ENCODE measurements at places on chromosomes 16 and 17.

DNA sequence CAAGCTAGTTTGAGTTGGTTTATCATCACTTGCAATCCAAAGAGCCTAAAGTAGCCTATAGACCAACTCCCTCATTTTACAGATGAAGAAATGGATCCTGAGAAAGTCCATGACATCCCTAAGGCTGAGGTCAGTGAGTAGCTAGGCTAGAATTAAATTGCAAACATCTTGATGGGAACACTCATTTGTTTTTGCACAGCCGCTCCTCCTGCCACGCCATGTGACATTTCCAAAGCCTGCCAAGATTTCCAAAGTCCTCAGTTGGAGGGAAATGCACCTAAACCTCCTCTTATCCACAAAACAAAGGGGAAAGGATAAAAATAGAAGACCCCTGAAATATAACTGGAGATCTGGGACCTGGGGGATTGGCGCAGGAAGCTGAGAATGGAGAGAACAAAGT lies 15.0 kb downstream of the TMEM92 start:
- DNase-seq, result no peak

- DNase-seq, result no peak
Observed at GRCh38 chr16:58339452-58339981, 44.7 kb upstream of the PRSS54 start.

GRCh38 chr16:3027983-3028715 lies 4.3 kb downstream of the THOC6 start:
- peak; percentile 85 for DNase-seq

GRCh38 chr17:27082775-27083154 lies 211.1 kb upstream of the WSB1 start:
- DNase-seq, result no peak

DNA sequence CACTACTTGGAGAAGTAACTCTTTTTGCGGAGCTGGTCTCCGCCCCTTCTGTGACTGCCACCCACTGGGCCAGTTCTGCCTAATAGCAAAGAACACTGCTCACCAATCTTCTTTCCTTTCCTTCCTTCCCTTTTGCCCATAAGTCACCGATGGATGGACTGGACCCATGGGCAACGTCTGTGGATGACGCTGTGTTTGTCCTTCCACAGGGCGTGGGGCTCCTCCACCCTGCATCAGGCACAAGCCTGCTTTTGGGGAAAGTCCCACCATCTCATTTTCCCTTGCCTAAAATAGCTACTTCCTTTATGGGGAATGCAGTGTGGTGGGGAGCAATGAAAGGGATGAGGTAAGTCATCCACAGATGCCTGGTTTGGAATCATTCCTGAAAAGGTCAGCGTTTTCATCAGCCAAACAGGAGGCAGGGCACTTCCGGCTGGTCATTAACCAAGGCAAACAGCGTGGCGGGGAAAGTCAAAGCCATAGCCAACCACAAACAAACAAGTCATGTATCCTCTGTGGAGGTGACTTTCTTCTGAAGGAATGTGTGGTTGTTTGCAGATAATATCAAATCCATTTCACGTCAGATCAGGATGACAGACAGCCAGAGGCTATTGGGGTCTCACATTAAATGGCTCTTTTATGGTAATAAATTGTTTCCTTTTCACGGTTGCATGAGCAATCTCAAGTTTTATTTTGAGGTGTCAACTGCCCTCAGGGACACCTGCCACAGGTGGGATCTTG lies 30.7 kb upstream of the MED9 start:
- no peak for DNase-seq

DNA sequence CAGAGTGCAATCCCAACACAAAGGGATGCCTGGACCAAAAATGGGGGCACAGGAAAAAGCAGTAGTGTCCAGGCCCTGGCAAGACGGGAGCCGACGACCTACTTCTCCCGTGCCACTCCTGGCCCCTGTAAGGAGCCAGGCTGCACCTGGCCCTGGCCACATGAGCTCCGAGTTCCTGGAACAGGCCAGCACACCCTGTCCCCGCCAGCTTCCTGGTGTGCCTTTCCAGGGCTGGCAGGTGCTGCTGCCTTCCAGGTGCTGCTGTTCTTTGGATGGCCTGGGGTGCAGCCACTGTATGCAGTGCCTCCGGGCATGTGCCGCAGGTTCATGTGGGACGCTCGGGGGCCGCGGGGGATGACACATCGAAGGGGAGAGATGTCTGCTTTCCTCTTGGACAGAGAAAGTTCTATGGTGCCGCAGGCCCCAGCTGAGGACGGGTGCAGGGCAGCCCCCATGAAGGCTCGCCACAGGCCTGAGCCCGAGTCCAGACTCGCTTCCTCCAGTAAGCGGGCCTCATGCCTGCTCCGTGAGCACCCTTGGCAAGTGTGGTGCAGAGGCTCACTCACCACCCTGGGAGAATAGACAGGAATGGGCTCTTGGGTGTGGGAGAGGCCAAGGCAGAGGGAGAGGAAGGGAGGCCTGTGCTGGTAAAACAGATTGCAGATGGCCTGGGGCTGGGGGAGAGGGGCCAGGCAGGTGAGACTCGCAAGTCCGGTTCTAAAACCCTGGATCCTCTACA lies 54.7 kb upstream of the FASN start:
- DNase-seq, result no peak

DNA sequence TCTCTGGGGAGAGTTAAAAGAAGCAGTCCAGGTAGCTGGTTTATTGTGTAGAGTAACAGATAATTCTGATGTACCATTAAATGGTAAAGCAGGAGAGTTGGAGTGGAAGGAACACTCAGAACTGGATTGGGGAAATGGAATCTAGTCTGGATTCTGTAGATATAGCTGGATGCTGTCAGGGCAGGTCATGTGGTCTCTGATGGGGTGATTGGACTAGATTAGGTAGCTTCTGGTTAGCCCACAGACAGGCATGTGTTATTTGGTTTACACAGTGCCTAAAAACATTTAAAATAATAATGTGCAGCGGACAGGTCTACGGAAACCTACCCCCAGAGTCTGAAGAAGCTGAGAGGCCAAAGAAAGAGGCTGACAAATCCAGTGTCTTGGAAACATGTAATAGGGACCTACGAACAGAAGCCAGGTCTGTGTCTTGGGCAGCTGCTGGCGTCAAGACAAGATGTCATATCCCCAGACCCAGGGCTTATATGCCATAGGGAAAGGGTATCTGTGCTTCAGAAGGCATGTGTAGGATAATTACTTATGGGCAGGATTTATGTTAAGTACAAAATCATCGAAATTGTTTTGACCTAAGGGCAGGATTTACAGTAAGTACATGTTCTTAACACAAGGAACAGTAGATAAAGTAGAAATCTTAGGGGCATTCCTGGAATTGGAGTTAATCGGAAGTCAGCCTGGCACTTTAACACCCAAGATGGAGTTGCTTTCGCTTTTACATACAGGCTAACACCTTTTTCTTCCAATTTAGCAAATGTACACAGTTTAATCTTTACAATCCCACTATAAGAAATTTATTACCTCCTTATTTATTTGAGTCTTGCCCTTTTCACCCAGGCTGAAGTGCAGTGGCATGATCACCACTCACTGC lies 12.4 kb downstream of the LUC7L3 start:
- no peak for DNase-seq

GRCh38 chr17:71799657-71800056 lies 321.2 kb upstream of the SOX9 start:
- DNase-seq, result no peak

DNA sequence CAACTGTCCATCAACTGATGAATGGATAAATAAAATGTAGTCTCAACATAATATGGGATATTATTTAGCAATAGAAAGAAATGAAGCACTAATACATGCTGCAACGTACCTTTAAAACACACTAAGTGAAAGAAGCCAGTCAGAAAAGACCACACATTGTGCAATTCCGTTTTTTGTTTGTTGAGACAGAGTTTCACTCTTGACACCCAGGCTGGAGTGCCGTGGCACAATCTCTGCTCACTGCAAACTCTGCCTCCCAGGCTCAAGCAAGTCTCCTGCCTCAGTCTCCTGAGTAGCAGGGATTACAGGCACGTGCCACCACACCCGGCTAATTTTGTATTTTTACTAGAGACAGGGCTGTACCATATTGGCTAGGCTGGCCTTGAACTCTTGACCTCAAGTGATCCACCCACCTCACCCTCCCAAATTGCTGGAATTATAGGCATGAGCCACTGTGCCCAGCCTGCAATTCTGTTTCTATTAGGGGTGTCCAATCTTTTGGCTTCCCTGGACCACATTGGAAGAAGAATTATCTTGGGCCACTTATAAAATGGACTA lies 40.1 kb downstream of the SCNN1B start:
- no peak for DNase-seq

DNA sequence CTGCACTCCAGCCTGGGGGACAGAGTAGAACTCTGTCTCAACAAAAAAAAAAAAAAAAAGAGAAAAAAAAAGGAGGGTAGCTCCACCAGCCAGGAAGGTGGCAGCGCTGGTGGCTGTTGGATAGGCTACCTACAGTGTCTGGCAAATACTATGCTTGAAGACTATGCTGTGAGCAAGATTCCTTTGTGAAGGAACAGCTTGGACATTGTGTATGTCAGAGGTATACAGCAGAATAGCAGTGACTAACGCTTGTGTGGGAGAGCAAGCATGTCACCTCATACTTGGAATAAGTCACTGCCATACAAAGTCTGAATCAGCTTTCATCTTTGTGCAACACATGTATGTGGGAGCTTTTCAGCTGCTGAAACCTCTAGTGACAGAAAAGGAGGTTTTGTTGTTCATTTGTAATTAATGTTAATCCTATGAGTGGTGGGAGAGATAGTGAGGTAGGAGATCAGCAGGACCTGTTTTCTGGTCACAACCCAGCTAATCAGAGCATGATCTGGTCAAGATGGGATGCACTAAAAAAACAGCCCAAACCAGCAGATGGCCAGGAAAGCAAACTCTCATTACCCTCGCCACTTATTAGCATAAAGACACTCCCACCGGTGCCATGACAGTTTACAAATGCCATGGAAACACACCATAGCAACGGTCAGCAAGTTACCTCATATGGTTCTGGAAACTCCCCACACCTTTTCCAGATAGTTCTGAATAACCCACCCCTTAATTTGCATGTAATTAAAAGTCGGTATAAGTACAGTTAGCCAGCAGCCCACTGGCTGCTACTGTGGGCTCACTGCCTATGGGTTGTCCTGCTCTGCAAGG lies 6.8 kb upstream of the ITGAD start:
- no peak for DNase-seq

- DNase-seq, result no peak
Observed at GRCh38 chr16:57233944-57234706, 10.9 kb upstream of the ARL2BP start.

DNA sequence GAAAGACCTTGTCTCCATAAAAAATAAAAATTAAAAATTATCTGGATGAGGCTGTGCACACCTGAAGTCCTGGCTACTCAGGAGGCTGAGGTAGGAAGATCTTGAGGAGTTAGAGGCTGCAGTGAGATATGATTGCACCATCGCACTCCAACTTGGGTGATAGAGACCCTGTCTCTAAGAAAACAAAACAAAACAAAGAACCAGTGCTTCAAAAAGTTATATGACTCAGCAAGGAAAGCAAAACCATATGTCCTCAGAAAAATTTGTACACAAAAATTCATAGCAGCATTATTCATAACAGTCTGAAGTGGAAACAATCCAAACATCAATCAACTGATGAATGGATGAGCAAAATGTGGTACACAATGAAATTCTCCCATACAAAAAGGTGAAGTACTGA lies 48.9 kb downstream of the SLFN5 start:
- DNase-seq, result no peak

DNA sequence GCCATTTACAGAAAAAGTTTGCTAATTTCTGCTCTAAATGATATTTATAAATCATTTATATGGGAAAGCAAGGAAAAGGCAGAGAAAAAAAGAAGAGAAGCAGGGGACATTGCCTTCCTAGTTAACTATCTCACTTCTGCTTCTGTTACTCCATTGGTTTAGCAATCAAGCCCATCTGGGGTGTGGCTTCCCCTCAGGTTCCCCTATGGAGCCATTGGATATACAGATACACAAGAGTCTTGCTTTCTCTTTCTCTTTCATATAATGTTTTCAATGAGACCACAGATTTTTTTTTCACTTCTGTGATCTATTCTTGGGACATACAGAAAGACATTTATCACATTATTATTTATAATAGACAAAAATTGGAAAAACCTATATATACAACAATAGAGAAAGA lies 105.6 kb upstream of the TOM1L1 start:
- no peak for DNase-seq

DNA sequence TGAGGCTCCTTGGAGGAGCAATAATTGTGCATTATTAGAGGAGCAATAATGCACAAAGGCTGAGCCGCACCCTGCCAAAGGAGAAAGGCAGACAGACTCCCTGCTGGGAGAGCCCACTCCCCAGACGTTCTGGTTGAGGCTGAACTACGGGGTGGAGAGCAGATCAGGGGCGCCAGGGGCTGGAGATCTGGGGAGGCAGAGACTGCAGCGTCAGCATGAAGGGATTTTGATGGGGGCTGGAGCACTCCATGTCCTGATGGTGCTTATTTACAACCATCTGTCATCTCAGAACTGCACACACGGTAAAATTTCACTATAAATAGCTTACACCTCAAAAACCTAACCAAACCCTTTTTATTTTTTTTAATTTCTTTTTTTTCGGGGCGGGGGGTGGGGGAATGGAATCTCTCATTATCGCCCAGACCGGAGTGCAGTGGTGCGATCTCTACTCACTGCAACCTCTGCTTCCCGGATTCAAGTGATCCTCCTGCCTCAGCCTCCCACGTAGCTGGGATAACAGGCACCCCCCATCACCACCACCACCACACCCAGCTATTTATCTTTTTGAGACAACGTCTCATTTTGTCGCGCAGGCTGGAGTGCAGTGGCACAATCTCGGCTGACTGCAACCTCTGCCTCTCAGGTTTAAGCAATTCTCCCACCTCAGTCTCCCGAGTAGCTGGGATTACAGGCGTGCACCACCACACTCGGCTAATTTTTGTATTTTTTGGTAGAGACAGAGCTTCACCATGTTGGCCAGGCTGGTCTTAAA lies 4.3 kb upstream of the C16orf95 start:
- no peak for DNase-seq

GRCh38 chr17:61478790-61479492 lies 26.7 kb downstream of the TBX4 start:
- peak; percentile 53 for DNase-seq

GRCh38 chr17:53227111-53227510 lies 595.6 kb upstream of the KIF2B start:
- no peak for DNase-seq

DNA sequence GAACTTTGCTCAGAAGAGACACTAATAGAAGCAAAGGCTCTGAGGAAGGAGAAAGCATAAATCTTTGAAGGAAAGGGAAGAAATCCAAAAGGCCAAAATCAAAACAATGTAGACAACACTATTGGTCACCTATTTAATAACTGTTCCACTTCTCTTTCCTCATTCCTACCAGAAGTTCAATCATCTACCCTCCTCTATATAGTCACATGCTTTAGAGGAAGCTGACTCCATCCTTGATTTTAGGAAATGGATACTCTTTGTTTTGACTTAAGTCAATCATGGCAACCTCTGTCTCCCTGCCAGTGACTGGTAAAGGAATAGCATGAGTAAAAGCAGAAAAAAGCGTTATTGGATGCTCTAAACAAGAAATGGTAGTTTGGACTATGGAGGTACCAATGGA lies 7.3 kb downstream of the BRIP1 start:
- DNase-seq, result no peak

GRCh38 chr17:4040784-4041183 lies 76.5 kb upstream of the ATP2A3 start:
- DNase-seq, result no peak

Measured in H1 (cell line).